Skin of body (tissue), 3 donors: ENCODE measurements at places on chromosomes 12 and 14. TPM values are rescaled to one million over a fixed set of nuclear protein-coding genes. Genes with fewer than 3 reads are reported as not detected.

Gene PTHLH
- total RNA-seq: 4.6 TPM

Gene BAZ1A
- total RNA-seq: 64.5 TPM

Gene USP44
- total RNA-seq: 0.99 TPM

Gene LIN7A
- 5.9 TPM for total RNA-seq

Gene FAM186B
- total RNA-seq: 0.59 TPM
